ENCODE measurements at places on chromosomes 1 and 21.
A peak's percentile ranks its signal among the peaks of the same experiment; 100 is the strongest.

DNA sequence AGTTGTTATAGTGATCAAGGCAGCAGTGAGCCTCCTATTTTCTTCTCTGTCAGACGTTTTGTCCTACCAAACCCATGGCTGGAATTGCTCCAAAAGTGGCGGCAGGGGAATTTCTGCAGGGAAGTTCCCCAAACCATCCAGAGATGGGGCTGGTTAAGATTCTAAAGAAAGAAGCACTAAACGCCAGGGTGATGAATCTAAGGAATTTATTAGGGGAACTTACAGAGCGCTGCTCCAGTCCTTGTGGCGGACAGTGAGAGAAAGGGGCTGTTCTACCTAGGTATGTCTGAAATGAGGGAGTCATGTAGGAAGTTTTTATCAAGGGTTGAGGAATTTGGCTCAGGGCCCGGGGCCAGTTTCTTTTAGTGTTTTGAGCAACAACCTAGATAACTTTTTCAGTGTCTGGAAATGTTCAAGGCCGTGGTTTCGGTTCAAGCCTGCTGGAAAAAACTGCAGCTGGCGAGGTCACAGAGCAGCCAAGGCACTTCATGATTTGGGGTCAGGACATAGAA, 222.4 kb upstream of the B3GALT2 start:
- peak; percentile 11 for DNase-seq

DNA sequence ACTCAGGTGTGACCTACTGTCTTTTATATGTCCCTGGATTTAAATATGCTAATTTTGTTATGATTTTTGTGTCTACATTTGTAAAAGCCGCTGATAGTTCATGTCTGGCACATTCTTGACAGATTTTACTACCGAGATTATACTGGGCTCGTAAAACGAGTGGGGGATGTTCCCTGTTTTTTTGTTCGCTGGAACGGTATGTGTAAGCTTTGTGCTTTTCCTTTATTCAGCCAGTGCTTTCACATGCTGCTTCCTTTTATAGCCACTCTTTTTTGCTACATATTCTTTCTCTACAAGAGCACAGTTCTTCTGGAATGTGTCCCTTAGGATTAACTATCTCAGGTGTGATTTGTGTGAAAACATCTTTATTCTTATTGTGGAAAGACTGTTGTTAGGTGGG, 46.6 kb downstream of the ADARB1 start:
- DNase-seq: no peak

- DNase-seq: no peak
Measured at GRCh38 chr1:214957330-214958137, 125.0 kb upstream of the KCNK2 start.

DNA sequence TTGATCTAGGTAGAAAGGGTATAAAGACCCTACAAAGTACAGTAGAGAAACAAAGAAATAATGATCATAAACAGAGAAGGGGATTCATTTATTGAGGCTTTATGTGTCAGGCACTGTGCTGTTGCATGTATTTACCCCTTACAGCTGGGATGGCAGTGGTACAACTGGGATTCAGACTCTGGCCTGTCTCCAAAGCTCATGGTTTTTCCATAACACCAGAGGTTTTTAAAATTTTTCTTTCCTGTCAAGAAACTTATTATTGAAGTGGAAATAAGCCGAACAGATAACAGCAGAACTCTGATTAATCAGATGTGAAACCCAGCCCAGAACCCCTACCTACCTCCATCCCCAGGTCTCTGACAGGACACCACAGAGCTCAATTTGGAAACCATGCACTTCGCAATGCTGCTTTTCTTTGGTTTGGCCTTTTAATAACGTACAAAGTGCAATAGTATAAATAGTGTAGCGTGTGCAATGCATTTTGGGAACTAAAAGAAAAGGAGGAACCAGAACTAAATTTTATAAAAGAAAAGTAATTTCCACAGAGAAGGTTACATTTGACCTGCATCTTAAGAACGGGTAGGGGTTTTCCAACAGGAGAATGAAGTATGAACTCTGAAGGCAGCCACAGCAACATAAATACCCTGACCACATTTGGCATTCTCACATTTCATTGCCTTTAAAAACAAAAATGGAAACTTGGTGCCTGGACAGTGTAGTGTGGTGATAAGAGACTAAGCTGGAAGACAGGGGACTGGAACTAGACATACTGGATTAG, 92.0 kb upstream of the S1PR1 start:
- DNase-seq: no peak

DNA sequence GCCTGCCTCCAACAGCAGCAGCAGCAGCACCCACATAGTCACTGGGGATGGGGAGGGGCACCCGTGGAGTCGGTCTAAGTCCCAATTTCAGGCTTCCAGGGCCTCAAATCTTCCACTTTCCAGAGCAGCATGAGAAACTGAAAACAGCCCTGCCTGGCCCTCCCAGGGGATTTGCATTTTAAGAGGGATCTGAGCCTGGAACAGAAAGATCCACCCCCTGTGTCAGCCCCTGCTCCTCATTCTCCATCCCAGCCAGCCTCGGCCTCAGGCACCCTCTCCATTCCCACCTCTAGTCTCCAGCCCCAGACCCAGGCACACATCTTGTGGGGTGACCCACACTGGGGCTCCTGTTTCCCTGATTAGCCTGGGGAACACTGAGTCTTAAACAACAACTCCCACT, 51.8 kb downstream of the FBXO2 start:
- DNase-seq: no peak

GRCh38 chr21:41750051-41750450, 16.8 kb downstream of the RIPK4 start:
- no peak for DNase-seq

DNA sequence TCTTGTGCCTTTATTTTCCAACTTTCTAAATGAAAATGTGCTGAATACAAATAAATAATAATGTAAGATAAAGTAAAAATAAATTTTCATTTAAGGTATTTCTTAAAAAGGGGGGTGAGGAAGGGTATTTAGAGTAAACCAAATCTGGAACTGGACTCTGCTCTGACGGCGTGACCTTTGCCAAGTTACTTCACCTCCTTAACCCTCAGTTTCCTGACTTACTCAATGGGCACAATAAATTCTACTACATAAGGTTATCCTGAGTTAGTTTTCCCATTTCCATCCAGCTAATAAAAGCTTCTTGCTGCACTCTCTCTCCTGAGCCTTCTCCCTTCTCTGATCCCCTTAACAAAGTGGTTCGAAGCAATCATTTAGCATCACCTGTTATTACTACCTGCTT, 93.9 kb downstream of the NID1 start:
- DNase-seq: no peak

DNA sequence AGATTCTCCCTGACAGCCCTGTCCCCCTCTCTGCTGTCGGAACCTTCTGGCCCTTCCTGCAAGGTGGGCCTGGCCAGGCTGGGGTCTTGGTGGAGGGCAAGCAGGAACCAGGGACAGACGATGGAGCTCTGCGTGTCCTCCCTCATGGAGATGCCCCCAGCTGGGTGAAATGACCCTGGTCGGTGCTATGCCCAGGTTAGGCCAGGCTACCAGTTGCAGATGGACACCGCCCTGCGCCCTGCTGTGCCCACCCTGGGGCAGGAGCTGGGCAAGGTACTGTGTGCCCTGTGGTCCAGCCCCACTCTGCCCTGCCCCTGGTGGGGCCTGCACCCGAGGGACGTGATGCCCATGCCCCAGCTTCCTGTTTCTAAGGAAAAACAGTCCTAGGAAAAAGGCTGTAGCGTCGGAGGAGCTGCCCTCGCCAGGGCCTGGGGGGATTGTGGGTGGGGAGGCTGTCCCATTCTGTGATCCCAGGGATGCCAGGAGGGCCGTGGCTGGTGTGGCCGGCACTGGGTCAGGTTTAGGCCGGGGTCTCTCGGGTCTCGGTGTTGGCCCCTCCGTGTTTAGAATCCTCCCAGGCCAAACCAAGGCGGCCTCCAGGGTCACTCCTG, 77.6 kb downstream of the MORN1 start:
- DNase-seq: no peak

- no peak for DNase-seq
Measured at GRCh38 chr1:68358439-68358838, 91.3 kb downstream of the RPE65 start.

DNA sequence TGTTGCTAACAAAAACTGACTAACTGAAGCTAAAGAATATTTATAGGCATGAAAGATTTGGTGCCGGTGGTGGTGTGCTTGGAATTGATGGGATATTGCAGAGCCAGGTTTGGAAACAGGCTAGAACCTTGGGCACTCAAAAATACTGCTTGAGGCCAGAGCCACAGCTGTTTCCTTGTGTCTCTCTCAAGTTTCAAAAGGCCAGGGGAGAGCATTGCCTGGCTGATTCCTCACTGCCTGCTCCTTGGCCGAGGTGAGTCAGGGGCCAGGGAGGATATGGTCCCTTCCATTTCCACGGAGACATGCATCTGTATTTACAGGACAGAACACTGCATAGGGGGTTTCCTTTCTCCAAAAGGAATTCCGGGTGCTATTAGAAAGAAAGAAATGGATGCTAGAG, 36.1 kb upstream of the IVNS1ABP start:
- DNase-seq: no peak

DNA sequence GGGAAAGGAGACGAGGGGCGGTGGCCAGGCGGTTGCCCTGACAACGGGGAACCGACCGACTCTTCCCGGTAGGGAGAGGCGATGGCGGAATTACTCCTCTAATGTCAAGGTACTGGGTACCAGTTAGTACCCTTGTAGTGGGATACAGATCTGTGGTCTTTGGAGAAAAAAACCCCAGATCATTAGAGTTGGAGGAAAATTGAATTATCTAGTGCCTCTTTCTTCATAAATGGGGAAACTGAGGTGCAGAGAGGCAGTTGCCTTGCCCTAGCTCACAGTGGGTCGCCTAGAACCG, 545 bp upstream of the PEF1 start:
- DNase-seq: no peak

- DNase-seq: no peak
Measured at GRCh38 chr21:38716942-38717341, 88.8 kb upstream of the ETS2 start.

- no peak for DNase-seq
Measured at GRCh38 chr1:160326418-160326817, 16.6 kb downstream of the COPA start.

- DNase-seq: no peak
Measured at GRCh38 chr1:67393737-67394136, 36.5 kb downstream of the SERBP1 start.

DNA sequence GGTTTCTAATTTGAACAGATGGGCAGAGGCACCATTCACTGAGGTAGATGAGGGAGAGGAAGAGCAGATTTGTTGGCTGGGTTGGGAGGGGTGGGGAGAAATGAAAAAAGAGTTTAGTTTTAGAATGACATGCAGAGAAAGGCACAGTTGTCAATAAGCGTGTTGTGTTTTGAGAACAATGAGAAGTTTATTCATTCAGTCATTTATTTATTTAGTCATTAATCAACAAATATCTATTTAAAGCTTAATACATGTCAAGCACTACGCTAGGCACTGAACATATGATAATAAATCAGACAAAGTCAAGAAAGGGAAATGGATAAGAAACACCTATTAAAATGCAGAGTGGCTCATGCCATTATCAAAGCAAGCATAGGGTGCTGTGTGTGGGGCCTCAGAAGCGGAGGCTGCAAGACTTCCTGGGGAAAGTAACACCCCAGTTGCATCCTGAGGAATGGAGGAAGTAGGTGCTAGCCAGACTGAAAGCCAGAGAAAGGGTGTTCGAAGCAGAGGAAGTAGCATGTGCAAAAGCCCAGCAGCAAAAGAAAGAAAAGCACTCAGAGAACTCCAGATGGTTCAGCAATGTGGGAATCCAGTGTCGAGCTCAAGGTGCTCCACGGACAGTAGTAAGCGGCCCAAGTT, 114.1 kb downstream of the RNF220 start:
- DNase-seq: no peak

DNA sequence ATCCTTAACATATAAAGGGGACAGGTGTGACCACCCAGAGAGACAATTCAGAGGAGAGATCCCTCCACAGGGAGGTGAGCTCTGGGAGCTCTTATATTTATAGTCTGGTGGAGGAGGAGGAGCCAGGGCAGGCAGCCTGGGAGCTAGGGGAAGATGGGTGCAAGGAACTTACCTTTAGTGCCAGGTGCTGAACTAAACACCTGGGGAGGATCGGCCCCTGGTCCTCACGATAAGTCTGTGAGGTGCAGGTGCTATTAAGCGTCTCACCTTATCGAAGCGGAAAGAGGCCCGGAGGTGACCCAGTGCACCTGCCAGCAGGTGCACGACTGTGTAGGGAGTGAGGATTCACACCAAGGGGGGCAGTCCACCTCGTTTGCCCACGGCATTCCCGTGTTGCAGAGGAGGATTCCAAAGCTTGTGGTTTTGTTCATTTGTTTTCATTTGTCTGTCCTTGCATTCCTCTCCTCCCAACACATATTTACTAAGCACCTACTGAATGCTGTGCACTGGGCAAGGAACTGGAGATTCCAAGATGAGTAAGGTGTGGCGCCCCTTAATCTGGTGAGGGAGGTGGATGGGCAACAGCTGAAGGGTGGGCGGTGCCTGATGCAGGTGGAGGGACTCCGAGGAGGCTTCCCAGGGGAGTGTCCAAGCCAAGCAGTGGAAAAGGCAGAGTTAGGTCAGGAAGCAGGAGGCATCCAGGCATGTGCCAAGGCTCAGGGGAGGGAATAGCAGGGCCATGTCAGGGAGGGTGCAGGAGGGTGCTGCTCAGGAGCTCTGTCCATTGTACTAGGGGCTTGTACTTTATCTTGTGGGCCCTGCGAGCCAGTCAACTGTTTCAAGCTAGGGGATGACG, 11.5 kb downstream of the ARHGEF10L start:
- no peak for DNase-seq

DNA sequence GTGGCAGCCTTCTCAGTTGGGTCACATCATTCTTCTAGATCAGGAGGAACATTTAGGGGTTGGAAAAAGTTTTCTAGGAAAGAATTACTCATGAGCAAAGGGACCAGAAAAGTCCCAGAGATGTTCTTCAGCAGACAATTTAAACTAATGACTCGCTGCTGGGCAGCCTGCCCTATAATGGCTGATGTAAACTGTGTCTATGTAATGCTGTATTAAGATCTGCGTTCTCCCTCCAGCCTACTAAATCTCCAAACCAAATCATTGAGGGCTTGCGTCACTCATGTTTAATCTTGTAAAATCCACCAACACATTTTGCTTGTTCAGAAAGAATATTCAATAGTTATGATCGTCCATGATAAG, 92.1 kb downstream of the LRRC8C start:
- no peak for DNase-seq

- DNase-seq: no peak
Measured at GRCh38 chr1:92756537-92756936, 28.4 kb downstream of the EVI5 start.

DNA sequence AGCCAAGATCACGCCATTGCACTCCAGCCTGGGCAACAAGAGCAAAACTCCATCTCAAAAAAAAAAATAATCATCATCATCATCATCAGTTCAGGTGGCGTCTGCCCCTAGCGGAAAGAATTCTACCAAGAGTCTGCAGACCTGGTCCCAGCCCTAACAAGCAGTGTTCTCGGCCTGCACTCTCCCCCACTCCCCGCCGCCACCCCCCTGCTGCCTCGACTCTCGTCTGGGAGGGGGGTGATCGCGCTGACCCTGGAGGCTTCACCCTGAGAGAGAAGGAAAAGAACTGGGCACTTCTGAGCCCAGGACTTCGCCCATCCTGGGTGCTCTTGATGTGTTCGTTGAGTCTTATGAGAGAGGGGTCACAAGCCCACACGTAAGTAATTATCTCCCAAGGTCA, 160.1 kb upstream of the TMEM51 start:
- DNase-seq: no peak

Data from activated CD4-positive, alpha-beta T cell treated with anti-CD3 and anti-CD28 coated beads, Interleukin-2, amount 50 U/mL, for 48 hours (primary cell).